ENCODE measurements at places on chromosomes 7 and 10.

DNA sequence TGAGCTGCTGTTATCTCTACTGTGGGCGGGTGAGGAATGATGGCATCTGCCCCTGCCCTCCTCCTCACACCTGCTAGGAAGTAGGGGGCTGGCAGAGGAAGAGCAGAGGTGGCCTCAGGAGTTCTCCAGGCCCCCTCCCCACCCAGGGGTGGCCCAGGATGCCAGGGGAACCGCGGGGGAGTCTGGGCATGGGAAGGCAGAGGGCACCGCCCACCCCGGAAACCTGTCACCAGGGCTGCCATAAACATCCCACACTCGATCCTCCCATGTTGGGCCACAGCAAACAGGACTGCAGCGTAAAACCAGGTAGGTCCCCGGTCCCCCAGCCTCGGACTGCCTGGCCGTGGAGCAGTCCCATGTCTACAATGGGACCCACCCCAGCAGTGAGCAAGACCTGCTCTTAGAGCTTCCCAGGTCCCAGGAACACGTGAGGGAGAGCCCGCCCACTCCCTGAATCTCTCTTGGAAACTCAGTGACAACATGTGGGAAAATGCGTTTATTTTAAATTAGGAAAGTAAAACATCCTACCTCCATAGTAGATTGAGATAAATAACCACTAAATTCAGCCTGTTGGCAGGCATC lies 23.4 kb downstream of the EBF3 start:
- DNase-seq: no peak

GRCh38 chr7:7327423-7327822 lies 145.1 kb downstream of the C1GALT1 start:
- DNase-seq: no peak

GRCh38 chr7:28731092-28731658 lies 227.0 kb downstream of the TRIL start:
- no peak for DNase-seq

DNA sequence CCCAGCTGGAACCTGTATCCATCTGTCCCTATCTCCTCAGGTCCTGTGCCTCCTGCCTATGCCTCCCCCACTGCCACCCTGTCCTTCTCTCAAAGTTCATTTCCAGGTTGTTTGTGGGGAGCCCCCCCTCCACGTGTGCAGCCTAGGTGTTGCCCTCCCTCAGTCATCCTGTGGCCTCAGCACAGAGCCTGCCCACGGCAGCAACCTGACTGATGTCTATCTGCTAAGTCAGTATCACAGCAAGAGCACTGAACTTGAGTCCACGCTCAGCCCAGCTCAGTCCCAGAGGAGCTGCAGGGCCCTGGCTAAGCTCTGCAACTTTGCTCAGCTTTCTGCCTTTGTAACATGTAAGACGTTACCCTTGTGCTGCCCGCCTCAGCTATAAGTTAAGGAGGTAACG lies 28.7 kb downstream of the FAM53B start:
- DNase-seq: no peak

DNA sequence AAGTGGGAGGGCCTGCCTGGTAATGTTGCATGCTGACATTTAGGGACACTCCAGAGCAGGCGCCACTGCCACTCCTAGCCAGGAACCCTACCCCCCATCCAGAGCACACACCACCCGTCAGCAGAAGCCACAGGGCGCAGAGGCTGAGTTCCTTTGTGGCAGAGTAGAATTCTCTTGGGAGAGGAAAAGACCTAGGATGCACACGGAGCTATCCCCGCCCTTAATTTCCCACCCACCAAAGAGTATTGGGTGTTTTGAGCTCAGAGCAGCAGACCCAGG lies 702 bp upstream of the INSYN2A start:
- DNase-seq: no peak

Measured in NCI-H524 treated with DMSO at 0.1 percent for 48 hours (cell line).